Amniotic stem cell (primary cell): ENCODE measurements at places on chromosomes 1 and 21.

DNA sequence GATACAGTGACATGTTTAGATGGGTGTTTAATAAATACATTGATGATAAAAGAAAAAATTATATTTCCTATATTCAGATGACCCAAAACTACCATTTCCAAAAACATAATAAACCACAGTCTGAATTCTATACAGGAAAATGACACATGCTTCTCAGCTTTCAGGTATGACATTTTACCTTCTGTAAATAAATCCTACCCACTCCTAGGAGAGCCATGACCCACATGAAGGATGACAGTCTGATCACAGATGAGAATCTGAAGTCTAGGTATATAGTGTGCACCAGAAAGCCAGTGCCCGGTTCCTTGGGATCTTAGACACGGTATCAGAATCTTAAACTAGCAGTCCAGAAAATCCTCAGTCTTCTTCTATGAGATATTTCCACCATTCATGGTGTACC lies 3.7 kb upstream of the GJA9 start:
- no peak for DNase-seq

DNA sequence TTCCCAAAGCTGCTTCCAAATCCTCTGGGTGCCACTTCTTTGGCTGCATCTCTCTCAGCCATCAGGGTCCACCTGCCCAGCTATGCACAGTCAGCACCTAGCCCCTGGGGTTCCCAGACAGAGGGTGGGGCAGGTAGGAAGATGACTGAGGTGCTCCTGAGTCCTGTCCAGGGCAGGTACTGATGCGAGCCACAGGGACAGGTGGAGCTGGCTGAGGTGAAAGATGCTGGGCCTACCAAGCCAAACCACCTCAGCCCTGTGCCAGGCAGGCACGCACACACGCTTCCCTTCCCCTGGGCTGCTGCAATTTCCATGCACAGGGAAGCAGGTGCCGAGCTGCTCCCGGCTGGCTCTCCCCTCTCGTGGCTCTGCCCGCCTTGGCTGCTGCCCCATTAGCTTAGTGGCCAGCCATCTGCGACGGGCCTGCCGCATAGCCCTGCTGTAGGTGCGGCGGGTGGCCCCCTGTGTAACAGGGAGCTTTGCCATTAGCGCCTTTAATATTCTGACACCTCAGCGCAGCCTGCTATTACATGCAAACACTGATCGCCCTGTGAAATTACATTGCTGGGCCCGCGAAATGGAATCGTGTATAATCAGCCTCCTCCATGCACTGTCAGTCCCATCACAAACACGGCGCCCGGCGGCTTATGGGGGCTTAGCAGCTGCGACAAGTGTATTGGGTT lies 38.9 kb downstream of the DMAP1 start:
- DNase-seq: no peak

GRCh38 chr1:177927021-177927596 lies 42.7 kb downstream of the SEC16B start:
- DNase-seq: peak; percentile 33

DNA sequence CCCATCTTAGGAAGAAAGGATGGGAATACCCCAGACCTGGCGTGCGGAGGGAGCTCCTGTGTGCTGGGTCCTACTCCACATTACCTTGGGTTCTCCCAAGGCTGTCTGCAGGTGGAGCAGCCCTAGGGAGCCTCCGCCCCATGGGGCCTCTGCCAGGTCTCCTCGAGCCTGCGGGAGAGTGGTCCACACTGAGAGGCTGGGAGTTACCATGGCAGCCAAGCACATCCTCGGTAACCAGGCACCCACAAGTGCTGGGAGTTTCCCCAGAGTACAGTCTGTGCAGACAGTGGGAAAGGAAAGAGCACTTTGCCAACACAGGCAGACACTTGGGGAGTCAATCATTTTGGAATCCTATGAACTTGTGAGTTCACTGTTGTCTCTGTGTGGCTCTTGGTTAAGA lies 249.4 kb downstream of the DYRK1A start:
- no peak for DNase-seq

DNA sequence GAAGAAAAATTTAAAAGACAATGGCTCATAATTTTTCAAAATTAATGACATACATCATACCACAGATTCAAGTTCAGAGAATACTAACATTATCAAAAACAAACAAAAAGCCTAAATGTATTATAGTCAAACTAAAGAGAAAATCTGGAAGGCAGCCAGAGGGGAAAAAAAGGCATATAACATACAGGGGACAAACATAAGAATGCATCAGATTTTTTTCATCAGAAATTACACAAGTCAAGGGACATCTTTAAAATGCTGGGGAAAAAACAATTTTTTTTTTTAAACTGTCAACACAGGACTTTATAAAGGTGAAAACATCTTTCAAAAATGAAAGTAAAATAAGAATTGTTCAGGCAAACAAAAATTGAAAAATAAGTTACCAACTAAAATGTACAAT lies 478.4 kb upstream of the PLXNA2 start:
- DNase-seq: no peak

- DNase-seq: no peak
Measured at GRCh38 chr1:193125369-193125768, 3.5 kb downstream of the CDC73 start.

- no peak for DNase-seq
Measured at GRCh38 chr1:72362538-72362937, 80.2 kb upstream of the NEGR1 start.

DNA sequence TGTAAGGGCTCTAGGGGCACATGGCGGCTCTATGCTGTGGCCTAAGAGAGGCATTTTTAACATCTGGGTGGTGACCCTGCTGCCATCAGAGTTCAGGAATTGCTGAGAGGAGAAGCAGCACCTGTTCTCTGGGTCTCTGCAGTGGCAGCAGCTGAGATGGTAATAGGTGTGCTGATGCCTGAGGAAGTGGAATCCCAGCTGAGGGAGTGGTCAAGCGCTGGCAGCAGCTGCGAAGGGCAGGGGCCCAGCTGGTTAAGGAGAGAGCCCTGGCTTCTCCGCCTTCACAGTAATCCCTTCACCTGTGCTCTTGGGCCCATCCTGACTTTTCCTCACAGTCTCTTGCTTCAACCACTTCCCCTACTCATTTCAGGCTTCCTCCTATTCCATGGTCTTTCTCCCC lies 39.8 kb downstream of the GJA5 start:
- no peak for DNase-seq

DNA sequence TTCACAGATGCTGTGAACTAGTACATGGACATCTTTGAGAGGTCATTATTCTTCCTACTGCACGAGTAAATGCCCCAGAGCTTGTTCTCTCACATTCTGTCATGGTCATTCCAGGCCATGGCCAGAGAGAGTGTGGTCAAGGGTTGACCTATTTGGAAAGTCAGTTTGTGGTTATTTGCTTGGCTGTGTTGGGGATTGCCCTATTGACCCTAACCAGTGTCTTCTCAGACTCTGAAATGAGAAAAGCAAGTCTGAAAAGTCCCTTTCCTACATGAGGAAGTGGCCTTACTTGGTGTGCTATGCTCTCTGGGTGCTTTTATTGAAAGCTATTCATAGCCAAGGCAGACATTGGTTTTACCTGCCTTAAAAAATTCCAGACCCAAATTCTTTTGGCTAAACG lies 26.6 kb downstream of the CLIC6 start:
- DNase-seq: no peak

DNA sequence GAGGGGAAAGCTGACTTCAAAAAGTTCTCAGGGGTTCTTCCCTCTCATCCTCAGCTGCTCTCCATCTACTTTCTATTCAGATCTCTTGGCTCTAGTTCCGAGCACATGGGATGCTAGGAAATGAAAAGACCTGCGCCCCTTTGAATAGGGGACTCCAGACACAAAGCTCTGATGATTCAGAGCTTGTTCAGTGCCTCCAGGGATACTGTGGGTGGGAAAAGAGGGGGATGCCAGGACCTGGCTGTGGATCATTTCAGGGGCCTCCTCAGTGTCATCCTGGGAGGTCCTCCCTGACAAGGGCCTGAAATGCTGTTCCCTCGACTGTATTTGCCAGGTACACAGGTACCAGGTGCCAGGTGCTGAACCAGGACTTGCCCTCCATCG lies 943 bp upstream of the KIAA0040 start:
- no peak for DNase-seq

DNA sequence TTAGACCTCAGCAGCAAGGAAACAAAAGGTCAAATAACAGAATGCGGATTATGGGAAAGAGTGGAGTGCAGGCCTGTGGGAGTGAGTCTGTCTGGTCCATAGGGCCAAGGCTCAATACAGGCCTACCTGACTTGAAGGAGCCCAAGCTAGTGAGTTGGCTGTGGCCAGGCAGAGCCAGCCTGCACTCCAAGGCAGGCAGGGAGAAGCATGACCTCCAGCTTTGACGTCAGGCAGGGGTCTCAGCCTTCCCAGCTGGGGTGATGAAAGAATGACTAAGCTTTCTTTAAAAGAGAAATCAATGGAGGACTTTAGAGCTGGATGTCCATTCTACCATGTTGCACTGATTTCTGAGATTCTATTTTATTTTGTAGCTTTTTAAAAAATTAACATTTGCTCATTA lies 62.8 kb downstream of the RHOU start:
- DNase-seq: no peak

DNA sequence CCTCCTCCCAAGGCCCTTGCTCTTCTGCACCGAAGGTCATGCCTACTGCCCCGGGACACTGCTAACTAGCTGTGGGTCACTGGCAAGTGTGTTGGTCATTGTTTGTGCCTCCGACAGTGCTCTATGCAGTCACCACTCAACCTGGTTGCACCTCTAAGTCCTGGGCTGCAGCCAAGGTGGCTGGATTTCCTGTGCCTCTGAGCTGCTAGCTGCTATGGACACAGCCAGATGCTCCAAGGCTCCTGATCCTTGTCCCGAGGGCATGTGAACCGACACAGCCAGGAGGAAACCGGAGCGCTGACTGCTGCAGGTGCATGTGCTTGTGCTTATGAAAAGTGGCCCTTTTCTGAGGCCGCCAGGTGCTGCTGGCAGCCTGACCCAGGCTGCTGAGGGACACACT lies 14.7 kb upstream of the SPOCD1 start:
- DNase-seq: no peak

DNA sequence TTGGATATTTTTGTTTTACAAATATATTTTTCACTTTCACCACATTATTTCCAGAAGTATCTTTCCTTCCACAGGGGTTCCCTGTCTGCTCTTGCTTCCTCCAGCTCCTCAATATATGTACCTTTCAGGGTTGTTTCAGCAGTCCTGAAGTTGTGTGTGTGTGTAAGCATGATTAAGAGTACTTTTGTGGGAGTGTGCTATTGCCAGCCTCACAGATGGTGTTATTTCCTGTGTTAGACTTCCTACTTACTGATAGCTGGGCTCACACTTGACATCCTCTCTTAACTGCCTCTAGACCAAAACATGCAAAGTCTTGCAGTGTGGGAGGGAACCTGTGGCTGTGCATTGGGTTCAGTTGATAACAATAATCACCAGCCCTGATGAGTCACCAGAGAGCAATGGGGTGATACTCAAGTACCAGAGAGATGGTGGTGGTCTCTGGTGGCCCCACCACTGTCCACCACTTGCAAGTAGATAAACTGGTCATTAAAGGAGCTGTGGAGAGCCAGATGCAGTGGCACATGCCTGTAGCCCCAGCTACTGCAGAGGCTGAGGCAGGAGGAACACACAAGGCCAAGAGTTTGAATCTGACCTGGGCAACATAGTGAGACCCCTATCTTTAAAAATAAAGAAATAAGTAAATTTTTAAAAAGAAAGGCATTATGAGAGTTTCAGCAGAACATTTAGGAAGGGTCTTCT lies 126.7 kb downstream of the NR5A2 start:
- no peak for DNase-seq

DNA sequence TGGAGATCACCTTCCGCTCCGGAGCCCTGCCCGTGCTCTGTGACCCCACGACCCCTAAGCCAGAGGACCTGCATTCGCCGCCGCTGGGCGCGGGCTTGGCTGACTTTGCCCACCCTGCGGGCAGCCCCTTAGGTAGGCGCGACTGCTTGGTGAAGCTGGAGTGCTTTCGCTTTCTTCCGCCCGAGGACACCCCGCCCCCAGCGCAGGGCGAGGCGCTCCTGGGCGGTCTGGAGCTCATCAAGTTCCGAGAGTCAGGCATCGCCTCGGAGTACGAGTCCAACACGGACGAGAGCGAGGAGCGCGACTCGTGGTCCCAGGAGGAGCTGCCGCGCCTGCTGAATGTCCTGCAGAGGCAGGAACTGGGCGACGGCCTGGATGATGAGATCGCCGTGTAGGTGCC lies 9.6 kb downstream of the SPATA46 start:
- DNase-seq: no peak

- no peak for DNase-seq
Measured at GRCh38 chr1:27103498-27103897, 51.4 kb downstream of the SLC9A1 start.

DNA sequence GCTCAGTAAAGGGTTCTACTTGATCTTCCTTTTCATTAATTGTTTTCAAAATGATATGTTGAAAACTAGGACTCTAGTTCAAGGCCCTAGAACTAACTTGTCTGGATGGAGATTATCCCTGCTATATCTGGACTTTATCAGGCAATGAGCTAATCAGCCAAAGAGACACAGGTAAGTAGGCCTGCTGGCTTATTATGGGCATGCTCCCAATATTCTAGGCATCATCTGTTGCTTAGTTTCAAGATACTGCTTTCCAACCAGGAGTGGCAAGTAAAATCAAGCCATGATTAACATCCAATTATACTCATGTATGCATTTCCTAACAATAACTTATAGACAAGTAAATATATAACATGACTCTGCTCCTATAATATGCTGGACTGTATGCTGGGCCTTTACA lies 4.2 kb downstream of the DNASE2B start:
- DNase-seq: no peak

GRCh38 chr1:172727956-172728603 lies 69.2 kb downstream of the FASLG start:
- no peak for DNase-seq

GRCh38 chr1:210441028-210441427 lies 112.3 kb downstream of the HHAT start:
- no peak for DNase-seq

- DNase-seq: peak; percentile 67
Measured at GRCh38 chr1:172343240-172344160, 77.0 kb upstream of the C1orf105 start.

GRCh38 chr1:110453829-110454228 lies 2.9 kb downstream of the PROK1 start:
- DNase-seq: no peak

DNA sequence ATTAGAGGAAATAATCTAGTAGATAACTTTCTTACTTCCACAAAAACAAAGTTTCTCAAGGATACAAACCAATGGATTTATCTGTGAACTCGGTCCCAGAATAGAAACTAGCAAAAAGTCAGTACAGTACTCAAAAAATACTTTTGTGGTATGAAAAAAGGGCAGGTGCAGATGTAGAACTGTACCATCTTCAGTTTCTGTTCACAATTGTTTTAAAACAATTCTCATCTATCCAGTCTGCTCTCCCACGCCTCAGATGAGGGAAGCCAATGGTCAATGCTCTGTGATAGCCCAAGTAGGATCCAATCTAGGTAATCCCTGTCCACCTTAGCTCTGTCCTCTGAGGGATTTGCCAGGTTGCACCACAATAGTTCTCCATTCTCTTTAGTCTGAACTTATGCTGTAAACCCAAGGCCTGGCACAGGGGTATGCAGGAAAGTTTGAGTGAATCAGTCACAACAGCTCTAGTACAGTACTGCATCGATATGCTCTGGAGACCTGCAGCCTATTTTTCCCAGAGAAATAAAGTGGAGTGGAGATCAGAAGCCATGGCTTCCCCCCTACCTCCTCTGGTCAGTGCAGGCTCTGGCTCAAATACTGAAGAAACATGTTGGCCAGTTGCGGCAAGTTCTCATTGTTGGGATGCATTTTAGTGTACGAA lies 1.4 kb downstream of the KTI12 start:
- DNase-seq: no peak
